ENCODE measurements at places on chromosomes 4 and X.

DNA sequence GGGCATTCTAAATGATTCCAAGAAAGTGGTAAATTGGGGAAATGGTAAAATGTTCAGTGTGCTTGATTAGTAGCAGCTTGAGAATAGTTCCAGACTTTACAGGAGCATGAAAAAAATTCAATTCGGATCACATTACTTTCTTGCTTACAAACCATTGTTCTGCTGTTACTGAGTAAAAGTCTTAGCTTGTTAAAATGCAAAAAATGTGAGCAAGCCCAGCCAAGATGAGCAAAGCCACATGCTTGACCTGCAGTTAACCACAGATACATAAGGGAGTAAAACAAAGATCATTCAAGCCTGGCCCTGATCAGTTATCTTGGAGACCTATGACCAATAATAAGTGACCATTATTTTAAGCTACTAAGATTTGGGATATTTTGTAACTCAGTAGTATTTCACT is 562.9 kb upstream of the MAGEB2 start:
- no peak for DNase-seq

DNA sequence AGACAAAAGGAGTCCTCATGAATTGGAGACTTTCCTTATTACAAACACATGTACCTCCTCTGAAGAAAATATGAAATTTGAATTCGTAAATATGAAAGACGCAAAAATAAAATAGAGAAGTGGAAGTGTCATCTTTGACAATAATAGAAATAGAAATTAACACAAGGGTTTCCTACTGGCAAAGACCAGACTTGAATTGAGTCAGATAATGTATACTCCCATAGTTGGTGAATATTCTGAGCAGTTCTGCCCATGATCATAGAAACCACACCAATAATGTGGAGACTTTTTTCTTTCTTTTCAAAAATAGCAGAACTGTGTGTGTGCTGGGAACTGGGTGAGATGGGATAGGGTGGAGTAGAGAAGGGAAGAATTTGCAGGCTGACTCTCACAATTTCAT is 277.7 kb upstream of the TET2 start:
- no peak for DNase-seq

- no peak for DNase-seq
Measured at GRCh38 chr4:80814266-80814665, 216.2 kb upstream of the BMP3 start.

DNA sequence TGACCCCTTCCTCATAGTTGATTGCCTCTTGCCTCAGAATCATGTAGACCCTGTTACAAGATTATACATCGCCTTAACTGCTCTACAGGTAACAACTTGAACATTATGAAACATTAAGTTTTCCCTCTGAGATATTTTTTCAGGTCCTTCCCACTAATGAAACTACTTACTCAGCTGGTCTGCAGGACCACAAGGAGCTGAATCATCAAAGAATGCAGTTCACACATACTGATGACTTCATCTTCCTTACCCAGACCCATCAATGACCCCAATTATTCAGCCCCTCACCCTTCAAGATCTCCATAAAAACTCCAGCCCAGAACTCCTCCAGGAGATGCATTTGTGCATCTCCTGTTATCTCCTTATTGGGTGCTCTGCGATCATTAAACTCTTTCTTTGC is 720.9 kb downstream of the RAPGEF2 start:
- DNase-seq = no peak

DNA sequence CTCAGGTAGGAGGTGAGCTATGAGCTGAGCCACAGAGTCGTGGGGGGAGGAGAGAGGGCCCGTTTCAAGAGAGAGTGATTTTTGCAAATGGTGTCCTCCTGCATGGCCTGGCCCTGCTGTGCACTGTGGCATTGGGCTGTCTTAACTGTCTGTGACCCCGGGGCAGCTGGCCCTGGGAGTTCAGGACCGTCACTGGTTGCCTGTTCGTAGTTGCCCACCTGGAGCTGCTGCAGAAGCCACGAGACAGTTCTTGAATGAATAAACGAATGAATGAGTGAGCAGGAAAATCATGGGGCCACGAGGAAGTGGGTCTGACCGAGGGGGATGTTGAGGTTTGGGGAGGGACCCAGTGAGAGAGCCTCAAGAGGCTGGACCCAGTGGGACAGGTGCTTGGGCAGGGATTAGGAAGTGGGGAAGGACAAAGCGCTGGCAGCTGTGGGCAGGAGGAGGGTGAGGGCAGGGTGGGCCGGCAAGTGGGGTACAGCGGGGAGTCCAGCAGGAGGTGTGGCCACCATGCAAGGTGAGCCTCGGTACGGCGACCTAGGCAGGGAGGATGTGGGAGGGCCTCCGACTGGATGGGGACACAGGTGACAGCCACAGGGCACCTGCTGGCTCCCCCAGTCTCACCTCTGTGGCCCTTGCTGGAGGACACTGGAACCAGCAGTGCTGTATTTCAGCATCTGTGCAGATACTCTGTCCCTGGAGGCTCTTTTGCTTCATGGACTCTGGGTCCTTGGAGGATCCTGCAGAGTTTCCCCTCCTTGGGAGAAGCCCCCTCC is 10.2 kb downstream of the RGS12 start:
- peak; percentile 65 for DNase-seq

DNA sequence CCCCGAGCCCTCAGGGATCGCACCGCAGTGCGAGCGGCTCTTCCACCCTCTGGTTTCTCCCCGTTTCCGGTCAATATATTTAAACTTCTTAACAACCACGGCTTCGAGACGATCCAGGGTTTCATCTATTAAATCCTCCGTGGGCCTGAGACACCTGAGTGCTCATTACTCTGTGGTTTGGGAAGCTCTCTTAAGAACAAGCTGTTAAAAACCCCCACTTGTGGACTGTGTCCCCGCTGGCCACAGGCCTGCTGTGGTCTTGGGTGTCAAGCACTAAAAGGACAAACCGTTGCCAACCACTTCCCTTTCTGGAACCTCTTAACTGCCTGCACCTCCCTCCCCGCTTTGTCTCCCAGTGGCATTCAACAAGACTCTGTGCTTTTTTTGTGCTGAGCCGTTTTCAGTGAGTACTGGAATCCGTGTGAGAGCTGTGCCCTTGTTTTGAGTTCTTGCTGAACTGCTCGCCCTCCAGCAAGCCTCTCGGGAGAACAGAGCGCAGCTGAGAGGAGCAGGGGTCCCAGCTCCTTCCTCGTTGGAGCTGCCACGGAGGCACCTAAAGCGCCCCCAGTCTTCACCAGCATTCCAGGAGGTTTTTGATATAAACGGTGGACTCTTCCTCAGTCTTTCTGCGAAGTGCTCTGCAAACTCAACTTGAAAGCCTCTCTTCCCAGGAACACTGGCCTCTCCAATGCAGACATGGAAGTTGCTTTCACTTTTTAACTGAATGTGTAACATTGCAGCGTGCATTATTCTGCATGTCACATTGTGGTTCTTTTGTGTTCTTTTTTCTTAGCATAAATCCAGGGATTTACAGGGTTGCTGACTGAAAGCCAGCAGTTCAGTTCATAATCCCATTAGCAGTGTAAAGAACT is 691 bp upstream of the IGFBP7 start:
- peak; percentile 61 for DNase-seq

Measured in H7 (cell line).